ENCODE measurements at places on chromosomes 7 and 10. TPM values are rescaled to one million over a fixed set of nuclear protein-coding genes. Genes with fewer than 3 reads are reported as not detected.

The ENO4 gene
- total RNA-seq, result not detected

The SPDYE11 gene
- not detected for total RNA-seq

DNA sequence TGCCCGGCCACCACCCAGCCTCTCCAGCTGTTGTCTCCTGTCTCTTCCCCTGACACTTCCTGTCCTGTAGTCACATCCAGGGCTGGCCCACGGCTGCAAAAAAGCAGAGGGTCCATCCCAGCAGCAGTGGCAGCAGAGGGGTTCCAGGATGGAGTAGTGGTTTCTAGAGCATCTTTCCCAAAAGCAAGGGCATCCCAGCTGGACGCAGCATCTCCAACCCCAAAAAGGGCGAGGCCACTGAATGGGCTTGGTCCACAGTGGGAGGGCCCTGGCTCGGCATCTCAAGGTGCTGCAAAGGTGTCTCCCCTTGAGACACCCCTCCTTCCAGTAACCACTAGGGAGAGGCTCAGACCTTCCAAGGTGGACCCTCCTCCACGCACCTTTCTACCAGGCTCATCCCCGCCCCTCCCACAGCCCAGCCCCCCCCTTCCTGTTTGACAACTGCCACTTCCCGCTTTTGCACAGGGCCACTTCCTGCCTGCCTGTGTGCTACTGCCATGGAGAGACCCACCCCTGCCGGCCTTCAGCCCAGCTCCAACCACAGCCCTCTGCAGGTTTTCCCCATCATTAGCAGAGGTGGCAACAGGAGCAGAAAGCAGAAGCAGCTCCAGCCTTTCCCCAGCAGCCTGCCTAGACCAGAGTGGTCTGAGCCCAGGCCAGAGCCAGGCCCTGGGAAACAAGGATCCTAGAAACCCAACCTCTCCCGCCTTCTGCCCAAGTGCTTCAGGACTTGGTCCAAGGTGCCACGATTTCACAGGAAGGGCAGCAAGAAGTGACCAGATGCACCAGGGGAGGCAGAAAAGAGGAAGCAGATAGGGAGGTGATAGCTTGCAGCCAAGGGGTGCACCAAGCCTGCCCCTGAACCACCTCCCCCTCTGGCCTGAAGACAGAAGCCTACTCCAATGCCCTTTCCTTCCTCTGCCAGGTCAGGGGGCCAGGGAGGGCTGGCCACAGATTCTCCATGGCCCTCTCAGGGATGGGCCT, 8.6 kb downstream of the CAMK2G start:
- no peaks in the 10 kb centered on the region for H3K36me3 ChIP-seq
- peak overlapping the region; percentile 57 for H3K27ac ChIP-seq
- H3K4me3 ChIP-seq, result no peak overlapping the region

GRCh38 chr7:119562839-119563238, 710.1 kb upstream of the KCND2 start:
- H3K36me3 ChIP-seq, result no peaks in the 10 kb centered on the region
- DNase-seq, result no peak
- H3K4me3 ChIP-seq, result no peak overlapping the region
- no peaks in the 10 kb centered on the region for H3K4me1 ChIP-seq

DNA sequence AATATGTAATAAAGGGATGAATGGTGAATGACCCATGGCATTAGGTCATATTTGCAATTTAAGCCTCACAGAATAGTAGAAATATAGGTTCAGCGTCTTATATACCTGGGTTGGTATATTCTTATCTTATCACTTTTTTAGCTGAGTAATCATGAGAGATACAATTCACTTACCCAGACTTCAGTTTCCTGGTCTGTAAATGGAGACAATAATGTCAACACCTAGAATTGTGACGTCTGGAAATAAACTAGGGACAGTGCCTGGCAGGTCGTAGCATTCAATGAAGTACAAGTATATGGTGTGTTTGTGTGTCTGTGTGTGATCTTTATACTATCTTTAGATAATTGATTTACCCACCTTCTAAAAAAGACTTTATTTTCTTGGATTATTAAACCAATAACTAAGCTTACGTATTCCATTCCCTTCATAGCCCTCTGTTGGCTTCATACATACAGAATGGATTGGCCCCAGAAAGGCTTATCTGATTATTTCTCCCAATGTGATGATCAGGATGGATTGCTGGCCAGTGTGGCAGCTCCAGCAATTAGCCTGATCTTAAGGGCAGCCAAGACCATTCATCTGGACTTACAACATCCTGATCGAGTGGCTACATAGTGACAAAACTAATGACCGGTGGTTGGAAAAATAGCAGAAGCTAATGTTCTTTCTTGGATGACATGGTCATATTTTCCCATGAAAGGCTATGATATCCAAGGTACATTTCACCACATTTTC, 121.2 kb upstream of the NPVF start:
- H3K27ac ChIP-seq, result no peak overlapping the region
- no peaks in the 10 kb centered on the region for H3K4me1 ChIP-seq
- H3K27me3 ChIP-seq, result no peaks in the 10 kb centered on the region

DNA sequence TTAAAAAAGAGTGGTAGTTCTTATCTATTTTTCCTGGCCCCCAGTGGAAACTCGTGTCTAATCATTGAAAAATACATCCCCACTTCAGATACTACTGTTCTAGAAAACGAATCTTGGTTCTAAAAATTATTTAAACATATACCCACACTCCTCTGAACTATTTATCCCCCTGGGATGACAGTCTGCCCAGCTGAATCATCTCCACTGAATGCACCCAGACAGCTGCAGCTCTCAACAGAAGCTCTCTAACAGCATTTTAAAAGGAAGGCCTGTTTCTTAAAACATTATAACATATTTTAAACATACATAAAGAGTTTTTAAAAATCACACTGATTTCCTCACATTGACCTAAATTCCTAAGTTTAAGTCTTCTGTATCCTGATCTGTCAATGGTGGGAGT, 544.6 kb upstream of the PHF14 start:
- H3K36me3 ChIP-seq, result no peaks in the 10 kb centered on the region
- no peak for DNase-seq
- H3K27ac ChIP-seq, result no peak overlapping the region
- H3K27me3 ChIP-seq, result no peaks in the 10 kb centered on the region
- H3K4me3 ChIP-seq, result no peak overlapping the region

Measured in right lobe of liver (tissue), 6 donors.